Skin of body (tissue), 3 donors: ENCODE measurements at places on chromosomes 4 and X. TPM values are rescaled to one million over a fixed set of nuclear protein-coding genes. Genes with fewer than 3 reads are reported as not detected.
A peak's percentile ranks its signal among the peaks of the same experiment; 100 is the strongest.

DNA sequence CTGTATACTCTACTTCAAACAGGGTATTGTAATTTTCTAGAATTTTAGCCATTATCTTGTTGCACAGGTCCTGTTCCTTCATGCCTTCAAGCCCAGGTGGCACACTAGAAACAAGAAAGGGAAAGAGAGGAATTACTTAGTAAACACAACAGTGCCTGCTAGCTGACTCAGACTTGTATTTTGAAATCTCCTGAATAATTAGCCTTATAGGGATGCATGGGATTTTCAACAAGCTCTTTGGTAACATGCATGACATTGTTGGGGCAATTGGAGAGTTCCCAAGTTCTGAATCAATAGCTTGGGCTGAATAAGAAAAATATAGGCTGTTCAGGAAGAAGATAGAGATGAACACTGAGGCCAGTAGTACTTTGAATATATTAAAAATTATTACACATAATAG is 118.8 kb downstream of the FAM13A start:
- DNase-seq, result no peak

The CLGN gene
- 0.59 TPM for total RNA-seq

The NOA1 gene
- 12.9 TPM for total RNA-seq

GRCh38 chrX:109343671-109344070 is 138.2 kb downstream of the GUCY2F start:
- no peak for DNase-seq

DNA sequence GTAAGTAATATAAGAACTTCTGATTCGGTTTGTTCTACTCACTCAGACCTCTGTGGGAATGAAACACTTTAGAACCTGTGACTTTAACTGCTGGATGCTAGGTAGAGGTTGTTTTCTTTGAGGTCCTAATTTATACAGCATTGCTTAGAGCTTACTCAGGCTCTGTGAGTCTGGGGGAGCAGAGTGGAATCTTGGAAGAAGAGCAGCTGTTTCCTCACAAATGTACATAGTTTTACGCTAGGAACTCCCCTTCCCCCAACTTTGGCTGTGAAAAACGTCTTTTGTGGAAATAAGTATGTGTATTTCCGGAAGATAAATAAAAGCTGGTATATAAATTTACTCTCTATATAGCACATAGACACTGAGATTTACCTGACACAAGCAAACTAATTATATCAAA is 141.4 kb downstream of the NAA11 start:
- no peak for DNase-seq

DNA sequence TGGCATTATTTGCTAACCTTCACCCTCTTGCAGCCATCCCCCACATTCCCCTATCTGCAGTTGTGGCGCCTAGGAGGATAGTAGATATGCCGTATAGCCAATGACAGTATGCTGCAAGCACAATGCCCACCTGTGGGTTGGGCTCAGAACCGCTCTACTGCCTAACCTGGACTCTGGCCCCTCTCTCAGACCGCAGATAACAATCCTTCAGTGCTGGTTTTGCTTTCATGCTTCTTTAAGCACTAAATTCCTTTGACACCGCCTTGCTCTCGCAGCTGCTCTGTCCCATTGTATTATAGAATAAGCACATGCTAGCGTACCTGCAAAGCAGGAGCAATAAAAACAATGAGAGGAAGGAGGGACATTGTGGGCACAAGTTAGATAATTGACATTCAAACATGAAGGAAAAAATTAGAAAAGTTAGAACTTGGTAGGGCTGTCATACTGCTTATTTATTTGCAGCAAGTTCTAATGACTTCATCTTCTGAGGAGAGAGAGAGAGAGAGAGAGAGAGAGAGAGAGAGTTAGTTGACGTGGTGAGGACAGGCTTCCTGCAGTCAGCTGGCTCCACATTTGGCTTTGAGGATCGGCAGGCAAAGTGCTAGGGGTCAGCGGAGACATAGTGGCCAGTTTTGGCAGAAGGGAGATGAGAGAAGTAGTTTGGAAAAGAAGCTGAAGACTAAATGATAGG is 55.8 kb downstream of the WWC2 start:
- no peak for DNase-seq

- no peak for DNase-seq
Observed at GRCh38 chrX:53155512-53156206, 61.7 kb downstream of the KANTR start.

DNA sequence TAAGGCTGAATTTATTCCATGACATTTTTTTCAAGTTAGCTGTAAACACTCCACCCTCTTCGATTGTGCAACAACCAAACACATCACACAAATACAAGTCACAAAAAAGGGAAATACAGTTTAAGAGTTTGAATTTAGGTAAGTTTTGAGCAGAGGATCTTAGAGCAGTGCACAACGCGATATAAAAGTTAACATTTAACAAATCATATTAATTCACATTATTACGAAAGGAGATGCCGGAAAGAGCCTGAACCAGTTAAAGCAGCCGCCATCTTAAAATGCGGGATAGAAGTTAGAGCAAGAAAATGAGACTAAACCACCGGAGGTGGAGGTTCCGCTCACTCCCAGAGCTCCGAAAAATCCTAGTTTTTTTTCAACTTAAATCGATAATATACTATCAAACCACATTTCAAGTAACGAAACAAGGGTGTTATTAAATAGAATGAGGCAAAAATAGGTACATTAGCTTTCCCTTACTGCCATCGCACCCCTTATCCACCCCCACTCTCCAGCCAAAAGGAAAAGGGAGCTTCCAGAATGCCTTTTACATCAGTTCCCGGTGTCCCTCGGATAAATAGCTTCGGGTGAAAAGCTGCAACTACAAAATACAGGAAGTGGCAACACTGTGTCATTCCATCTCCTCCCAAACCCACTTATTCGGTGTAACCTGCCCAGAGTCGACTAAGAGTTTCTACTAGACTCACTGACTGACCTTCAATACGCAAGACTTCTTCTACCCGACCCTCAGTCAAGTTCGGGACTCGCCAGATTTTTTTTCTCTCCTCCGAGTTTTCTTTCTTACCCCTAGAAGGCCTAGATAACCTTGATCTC is 1.9 kb downstream of the UBE2D3 start:
- peak; percentile 81 for DNase-seq
